Aorta (tissue), 5 donors: ENCODE measurements at places on chromosomes 16 and 17. TPM values are rescaled to one million over a fixed set of nuclear protein-coding genes. Genes with fewer than 3 reads are reported as not detected.

The TMC8 gene
- total RNA-seq: 6.6 TPM

The CES1 gene
- total RNA-seq: 92.8 TPM

The MT3 gene
- 1.6 TPM for total RNA-seq

The SRRM2 gene
- 552 TPM for total RNA-seq

The BEAN1 gene
- 1.8 TPM for total RNA-seq

The C16orf74 gene
- 0.87 TPM for total RNA-seq

The ATMIN gene
- 26.1 TPM for total RNA-seq

The ASGR2 gene
- 1.6 TPM for total RNA-seq

The TMIGD1 gene
- not detected for total RNA-seq

The KRTAP3-1 gene
- total RNA-seq: not detected

The CCDC144A gene
- 2.5 TPM for total RNA-seq

The USB1 gene
- total RNA-seq: 41.3 TPM

The SCIMP gene
- 6.1 TPM for total RNA-seq

The IGF2BP1 gene
- total RNA-seq: 0.29 TPM

The HS3ST3B1 gene
- 1.3 TPM for total RNA-seq

The CDR2L gene
- 20.2 TPM for total RNA-seq

The CEP295NL gene
- total RNA-seq: 10.1 TPM

The KCNJ18 gene
- not detected for total RNA-seq

The CCDC154 gene
- 1.8 TPM for total RNA-seq

The TRIM47 gene
- 88.5 TPM for total RNA-seq

The GNAO1 gene
- 6.9 TPM for total RNA-seq

The SLFN12 gene
- 20.8 TPM for total RNA-seq

The HSD17B2 gene
- total RNA-seq: not detected

The ASIC2 gene
- 0.10 TPM for total RNA-seq

The OTOP2 gene
- not detected for total RNA-seq

The NEURL4 gene
- 24.5 TPM for total RNA-seq

The KRT33A gene
- not detected for total RNA-seq

The AURKB gene
- total RNA-seq: 0.81 TPM

The ADAD2 gene
- not detected for total RNA-seq

The OR1A1 gene
- total RNA-seq: not detected

The NEUROD2 gene
- total RNA-seq: not detected

The SETD1A gene
- 16.4 TPM for total RNA-seq

The NOD2 gene
- 3.7 TPM for total RNA-seq

The FNDC8 gene
- total RNA-seq: not detected

The WFDC1 gene
- total RNA-seq: 33.5 TPM

The NAGS gene
- 1.3 TPM for total RNA-seq

The FAM83G gene
- 7.1 TPM for total RNA-seq

The MNT gene
- total RNA-seq: 28.3 TPM

The MPRIP gene
- total RNA-seq: 361 TPM

The NXPH3 gene
- 87.5 TPM for total RNA-seq

The CASKIN1 gene
- 0.15 TPM for total RNA-seq

The TP53TG3B gene
- total RNA-seq: not detected

The MIEN1 gene
- total RNA-seq: 21.6 TPM

The KRT9 gene
- total RNA-seq: not detected

The ARL16 gene
- 20.5 TPM for total RNA-seq

The PHKG2 gene
- total RNA-seq: 15.8 TPM

The DLG4 gene
- 23.3 TPM for total RNA-seq

The ERBB2 gene
- 73.0 TPM for total RNA-seq

The TBC1D3I gene
- total RNA-seq: not detected

The SYCE1L gene
- total RNA-seq: 1.8 TPM

The HS3ST3A1 gene
- 0.33 TPM for total RNA-seq

The DOC2A gene
- 0.23 TPM for total RNA-seq

The CD68 gene
- total RNA-seq: 112 TPM

The SOST gene
- total RNA-seq: 34.3 TPM

The CUEDC1 gene
- total RNA-seq: 42.9 TPM

The TBC1D28 gene
- total RNA-seq: not detected

The ELOB gene
- total RNA-seq: 174 TPM

The SHBG gene
- total RNA-seq: not detected
